ENCODE measurements at places on chromosomes 5 and 9. TPM values are rescaled to one million over a fixed set of nuclear protein-coding genes. Genes with fewer than 3 reads are reported as not detected.

Gene NIPSNAP3A
- total RNA-seq: 38.2 TPM

DNA sequence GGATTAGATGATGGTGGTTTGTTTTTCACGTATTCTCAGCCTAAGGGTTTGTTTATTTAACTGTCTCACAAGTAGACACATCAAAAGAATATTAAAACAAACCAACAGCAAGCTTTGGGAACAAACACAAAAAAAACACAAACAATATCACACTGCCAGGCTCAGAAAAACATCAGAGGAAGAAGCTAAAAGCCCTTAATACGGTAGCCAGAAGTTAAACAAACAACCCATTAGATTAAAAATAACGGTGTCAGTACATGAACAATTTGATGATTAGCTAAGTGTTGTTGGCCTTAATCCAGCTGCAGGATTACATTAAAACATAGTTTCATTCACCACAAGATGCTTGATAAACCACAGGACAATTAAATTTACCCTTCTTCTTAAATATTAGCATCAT lies 15.9 kb upstream of the DMRT2 start:
- no peak overlapping the region for H3K4me3 ChIP-seq
- H3K27ac ChIP-seq: no peak overlapping the region
- DNase-seq: no peak
- H3K36me3 ChIP-seq: no peaks in the 10 kb centered on the region
- peaks cover 6% of the 10 kb centered on the region for H3K27me3 ChIP-seq
- no peaks in the 10 kb centered on the region for H3K4me1 ChIP-seq

DNA sequence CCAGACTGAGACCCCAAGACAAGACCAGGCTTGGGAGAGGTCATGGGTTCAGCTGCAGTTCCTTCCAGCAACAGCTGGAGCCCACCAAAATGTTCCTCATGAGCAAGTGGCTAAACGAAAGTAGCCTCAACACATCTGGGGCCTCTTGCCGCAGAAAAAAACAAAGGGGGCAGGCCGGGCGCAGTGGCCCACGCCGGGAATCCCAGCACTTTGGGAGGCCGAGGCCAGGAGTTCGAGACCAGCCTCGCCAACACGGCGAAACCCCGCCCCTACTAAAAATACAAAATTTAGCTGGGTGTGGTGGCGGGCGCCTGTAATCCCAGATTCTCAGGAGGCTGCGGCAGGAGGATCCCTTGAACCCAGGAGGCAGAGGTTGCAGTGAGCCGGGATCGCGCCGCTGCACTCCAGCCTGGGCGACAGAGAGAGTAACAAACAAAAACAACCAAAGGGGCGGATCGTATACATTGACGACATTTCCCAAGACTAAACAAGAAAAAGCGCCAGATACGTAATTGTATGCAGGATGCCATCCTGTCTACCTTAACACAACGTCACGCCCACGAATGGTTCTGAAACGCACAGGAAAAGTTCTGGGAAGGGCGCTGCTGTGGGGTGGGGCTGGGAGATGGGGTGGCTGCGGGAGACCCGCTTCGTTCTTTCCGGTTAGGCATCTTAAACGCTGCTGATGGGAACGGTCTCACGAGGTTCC lies 1.7 kb downstream of the INPP5E start:
- H3K36me3 ChIP-seq: peaks cover 4% of the 10 kb centered on the region
- H3K4me1 ChIP-seq: peaks cover 17% of the 10 kb centered on the region
- H3K27me3 ChIP-seq: no peaks in the 10 kb centered on the region
- peak overlapping the region; percentile 92 for H3K4me3 ChIP-seq
- no peak overlapping the region for H3K27ac ChIP-seq

DNA sequence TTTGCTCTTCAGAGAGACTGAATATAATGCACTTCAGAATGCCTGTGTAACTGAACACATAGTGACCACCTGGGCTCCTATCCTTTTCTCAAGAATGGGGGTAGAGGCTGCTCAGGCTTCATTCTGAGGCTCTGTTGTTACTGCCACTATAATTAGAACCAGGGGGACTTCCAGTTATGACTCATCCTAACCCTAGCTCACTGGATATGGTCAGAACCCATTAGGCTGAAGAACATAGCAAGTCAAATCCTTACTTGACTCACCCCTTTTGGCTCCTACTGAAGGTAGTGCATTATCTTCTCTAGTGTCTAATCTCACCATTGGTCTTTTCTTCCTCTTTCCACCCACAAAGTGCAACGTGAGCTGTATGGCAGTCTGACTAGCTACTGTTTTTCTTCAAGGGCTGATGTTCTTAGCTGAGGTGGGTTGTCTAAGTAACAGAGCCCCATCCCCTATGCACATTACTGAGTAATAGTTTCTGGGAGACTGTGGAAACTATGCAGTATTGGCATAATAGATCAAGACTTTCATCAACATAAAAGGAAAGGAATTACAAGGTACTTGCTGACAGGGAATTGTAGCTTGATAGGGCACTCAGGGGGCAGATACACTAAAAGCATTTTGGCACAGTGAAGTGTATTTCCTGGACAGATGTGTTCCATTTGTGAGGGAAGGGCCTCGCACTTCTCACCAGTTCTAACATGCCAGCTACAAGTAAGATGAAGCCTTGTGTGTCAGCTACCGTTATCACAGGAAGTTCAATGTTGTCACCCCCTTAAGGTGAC lies 431.0 kb upstream of the MEF2C start:
- H3K27ac ChIP-seq: no peak overlapping the region
- H3K27me3 ChIP-seq: no peaks in the 10 kb centered on the region
- H3K4me3 ChIP-seq: no peak overlapping the region
- H3K4me1 ChIP-seq: no peaks in the 10 kb centered on the region
- DNase-seq: no peak
- H3K36me3 ChIP-seq: no peaks in the 10 kb centered on the region

Gene F12
- total RNA-seq: 2.6 TPM

All from thyroid gland (tissue), 4 donors.